GM04504 (cell line): ENCODE measurements at places on chromosomes 2 and 18.

GRCh38 chr2:74347742-74348141 lies 4.5 kb upstream of the SLC4A5 start:
- DNase-seq, result no peak

GRCh38 chr2:96895032-96895745 lies 25.3 kb upstream of the SEMA4C start:
- DNase-seq, result no peak

DNA sequence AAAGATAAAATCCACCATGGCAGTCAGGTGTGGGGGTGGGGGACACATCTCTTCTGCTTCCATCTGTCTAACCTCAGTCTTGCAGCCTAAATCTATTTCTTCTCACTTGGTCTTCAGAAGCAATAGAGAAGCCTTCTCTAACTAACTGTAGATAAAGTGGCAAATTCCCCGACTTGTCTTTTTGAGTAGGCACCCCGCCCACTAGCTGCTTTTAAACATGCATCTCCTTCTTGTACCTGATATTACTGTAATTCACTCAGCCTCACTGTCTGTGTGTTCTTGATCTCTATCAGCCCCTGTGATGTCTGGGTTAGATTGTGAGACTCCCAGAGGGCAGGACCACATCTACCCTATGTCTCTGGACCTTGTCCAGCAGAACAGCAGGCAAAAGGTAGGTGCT lies 6.8 kb downstream of the MARCHF4 start:
- no peak for DNase-seq

DNA sequence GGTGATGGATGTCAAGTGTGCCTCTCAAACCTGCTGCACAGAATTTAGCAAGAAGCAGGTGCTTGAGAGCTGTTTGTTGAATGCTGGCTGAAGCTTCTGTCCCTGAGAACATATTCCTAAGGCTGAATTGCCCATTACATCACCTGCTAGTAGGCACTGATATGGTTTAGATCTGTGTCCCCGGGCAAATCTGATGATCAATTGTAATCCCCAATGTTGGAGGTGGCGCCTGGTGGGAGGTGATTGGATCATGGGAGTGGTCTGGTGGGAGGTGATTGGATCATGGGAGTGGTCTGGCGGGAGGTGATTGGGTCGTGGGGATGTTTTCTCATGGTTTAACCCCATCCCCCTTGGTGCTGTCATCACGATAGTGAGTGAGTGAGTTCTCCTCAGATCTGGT lies 128.0 kb downstream of the HRH4 start:
- no peak for DNase-seq

DNA sequence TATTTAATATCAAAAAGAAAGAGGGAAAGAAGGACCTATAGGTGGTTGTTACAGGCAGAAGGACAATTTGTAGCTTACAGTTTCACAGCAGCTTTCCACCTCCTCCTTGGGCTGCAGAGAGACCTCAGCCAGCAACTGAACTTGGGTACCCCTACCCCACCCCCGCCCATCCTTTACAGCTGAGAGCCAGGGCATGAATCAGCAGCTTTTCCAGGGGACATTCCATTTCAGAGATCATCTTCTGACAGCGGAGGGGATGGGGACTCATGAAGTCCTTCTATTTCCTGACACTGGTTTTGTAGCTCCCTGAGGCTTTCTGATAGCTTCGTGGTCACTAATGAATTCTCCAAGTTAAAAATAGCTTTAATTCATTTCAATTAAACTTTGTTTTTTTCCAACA lies 96.4 kb downstream of the ITGB1BP1 start:
- no peak for DNase-seq

DNA sequence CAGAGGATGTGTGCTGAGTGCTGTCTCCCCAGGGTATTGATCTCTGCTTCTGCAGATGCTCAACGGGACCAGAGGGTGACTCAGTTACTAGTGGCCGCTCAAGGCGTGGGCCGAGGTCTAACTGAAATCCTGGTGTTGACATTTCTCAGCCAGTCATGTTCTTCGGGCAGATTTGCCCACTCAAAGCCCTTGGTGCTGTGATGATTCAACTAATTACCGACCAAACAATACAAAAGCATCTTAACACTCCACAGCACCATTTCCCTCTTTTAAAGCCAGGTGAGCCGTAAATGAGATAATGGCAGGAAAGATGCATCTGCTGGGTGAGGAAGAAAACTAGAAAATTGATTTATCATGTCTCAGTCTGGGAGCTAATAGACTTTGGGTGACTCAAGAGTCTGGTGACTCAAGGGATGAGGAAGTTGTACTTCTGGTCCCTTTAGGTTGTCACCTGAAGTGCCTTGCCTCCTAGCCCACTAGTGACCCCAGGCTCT lies 32.7 kb upstream of the PRLH start:
- DNase-seq, result no peak

GRCh38 chr2:231648579-231649174 lies 56.0 kb downstream of the TEX44 start:
- no peak for DNase-seq

DNA sequence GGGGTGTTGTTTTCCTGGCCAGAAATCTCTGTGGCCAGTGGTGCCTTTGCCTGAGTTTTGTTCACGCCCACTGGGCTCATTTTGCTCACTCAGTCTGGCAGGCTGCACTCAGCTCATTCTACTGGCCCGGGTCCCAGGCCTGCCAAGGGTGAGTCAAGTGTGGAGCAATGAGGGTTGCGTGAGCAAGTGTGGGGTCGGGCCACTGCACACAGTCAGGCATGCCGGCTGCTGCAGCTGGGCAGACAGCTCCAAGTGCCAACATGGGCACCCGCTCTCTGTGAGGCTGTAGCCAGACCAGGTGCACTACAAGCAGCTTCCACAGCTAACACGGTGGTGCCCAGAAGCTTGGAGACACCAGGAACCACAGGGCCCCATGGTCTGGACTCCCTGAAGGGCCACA lies 801.1 kb upstream of the RAB6C start:
- peak; percentile 1 for DNase-seq

DNA sequence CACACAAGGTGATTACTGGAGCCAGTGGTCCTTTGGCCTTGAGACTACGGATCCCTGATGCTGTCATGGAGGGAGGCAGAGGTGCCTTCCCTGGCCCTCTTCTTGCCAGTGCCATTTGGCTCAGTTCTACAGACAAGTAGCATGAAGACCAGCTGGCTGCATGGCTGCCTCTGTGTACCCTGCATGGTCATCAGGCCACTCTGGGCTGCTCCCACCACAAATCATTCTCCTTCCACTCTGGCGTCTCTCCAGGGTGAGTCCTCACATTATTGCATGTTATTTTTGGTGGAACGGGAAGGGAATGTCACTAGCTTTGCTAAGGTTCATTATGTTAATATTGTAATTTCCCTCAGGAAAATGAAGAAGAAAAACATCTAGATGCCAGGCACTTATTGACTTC lies 229.8 kb downstream of the VAPA start:
- DNase-seq, result no peak

DNA sequence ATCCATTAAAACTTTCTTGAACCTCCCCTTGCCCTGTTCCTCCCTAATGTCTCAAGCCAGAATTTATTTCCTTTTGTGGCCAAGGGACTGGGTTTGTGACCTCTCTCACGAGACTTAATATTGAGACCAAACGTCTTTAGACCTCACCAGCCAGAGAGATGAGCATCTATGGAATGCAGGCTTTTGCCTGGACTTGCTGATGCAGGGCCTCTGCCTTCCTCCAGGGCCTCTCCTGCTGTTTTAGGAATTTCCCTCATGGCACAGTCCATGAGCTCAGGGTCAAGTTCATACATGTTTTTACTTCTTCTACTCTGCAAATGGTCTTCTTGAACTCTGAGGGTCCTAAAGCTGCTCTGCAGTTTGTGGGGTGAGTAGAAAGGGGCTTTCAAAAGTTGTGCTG lies 22.3 kb downstream of the IL1B start:
- peak; percentile 35 for DNase-seq

DNA sequence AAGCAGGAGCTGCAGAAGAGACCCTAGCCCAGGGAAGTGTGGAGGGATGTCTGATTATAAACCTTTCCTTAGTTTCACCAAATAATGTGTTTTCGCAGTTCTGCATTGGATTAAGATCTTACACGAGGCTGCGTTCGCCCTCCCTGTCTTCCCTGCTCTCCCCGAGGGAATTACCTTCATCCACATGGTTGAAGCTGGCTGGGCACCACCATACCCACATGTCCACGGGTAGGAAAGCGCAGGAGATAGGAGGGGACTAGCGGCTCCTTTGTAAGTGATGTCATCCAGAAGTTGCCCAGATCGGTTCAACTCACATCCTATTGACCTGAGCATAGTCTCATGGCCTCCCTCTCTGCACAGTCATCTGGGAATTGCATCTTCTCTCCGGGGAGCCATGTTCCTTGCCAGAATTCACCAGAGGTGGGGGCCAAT lies 1.1 kb downstream of the TTL start:
- peak; percentile 25 for DNase-seq

- DNase-seq, result no peak
These were observed 57.4 kb upstream of the EPB41L3 start for GRCh38 chr18:5601188-5601624.

- DNase-seq, result no peak
These were observed 68.8 kb downstream of the WDSUB1 start for GRCh38 chr2:159217676-159218075.

DNA sequence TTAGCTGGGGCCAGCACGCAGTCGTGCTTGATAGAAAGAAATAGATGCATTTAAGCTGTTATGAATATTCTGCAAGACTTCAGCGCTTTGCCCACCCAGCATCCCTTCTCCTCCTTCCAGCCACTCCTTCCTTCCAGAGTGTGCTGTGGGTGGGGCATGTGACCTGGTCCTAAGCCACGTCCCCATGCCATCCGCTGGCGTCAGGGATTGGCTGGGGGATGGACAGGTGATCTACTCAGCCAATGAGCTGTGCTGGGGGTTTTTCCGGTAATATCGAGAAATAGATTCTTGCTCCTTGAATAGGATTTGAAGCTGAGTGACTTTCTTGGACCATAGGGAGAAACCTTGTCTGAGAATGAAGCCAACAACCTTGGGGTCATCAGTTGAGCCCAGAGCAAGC lies 4.8 kb upstream of the ZAP70 start:
- no peak for DNase-seq

GRCh38 chr2:124526221-124526620 lies 501.1 kb downstream of the CNTNAP5 start:
- no peak for DNase-seq

DNA sequence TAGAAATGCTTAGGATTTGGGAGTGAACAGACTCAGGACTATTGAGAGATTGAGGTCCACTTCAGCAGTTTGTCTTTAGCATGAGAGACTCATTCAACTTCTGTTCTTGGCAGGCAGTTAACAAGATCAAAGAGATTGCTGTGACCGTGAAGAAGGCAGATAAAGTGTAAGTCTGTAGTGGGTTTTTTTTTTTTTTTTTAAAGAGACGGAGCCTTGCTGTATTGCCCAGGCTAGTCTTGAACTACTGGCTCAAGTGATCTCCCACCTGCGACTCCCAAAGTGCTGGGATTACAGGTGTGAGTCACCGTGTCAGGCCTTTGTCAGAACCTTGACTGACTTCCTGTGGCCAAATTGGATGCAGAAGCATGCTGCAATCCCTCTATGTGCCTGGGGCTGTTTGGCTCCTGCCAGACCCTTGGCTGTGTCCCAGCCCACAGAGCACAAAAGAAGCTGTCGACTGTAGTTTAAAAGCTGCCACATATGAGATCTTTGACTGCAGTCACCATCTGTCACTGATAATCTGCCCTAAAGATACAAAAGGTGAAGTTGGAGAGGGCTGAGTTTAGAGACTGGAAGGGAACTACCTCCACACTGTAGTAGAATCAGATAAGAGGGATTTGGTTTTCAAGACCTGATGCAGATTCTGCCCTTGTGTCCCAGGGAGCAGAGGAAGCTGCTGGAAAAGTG lies 9.9 kb downstream of the CCT7 start:
- peak; percentile 77 for DNase-seq

DNA sequence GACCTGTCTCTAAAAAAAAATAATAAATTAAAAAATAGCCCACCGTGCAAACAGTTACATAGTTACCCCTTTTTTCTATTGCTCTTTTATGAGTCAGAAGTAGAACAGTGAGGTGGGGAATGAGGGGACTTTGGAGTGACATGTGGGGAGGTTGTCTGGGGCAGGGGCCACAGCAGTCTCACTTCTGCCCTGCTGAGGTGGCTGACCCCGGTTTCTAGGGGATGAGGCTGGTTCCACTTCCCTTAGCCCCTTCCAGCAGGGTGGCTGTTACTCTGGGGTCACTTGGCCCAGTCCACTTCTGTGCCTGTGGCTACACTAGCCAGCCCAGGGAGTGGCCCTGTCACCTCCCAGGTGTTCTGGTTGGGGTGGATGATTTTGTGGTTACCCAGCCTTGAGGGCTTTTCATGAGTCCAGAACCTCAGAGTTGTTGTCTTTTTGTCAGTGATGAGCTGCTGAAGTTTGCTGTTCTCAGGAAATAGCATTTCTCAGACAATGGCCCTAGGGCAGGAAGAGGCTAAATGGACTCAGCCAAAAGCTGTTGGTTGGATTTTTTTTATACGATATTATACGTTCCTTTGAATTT lies 28.0 kb upstream of the SCLY start:
- DNase-seq, result no peak

DNA sequence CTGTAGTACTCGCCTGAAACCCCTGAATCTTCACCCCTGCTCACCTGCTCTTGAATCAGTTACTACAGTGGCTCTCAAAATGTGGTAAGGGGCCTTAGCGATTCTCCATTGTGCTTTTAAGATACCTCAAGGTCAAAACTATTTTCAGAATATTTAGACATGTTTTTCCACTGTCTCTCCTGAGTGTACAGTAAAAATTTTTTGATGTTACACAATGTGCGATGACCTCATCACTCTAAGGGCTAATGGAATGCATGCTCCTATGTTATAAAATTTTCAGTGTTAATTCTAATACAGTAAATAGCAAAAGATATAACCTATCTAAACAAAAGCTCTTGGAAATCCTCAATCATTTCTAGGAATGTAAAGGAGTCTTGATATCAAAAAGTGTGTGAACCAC lies 336.9 kb upstream of the PKDCC start:
- no peak for DNase-seq

DNA sequence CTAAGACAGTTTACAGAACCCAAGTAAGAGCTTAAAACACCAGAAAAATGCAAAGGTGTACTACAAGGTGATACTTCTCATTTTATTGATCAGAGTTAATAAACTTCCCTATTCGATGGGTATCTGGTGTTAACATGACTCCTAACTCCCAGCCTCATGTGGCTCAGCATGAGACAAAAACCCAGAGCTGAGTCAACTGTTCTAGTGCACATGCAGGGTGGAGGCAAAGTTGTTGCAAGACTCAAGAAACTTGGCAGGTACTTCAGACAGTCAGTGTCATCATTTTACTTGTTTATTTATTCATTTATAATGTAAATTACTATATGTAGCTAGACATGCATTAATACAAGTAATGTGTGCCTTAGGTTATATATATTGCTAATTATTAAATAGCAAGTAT lies 216.6 kb upstream of the DSEL start:
- peak; percentile 52 for DNase-seq
